HFFc6 (cell line): ENCODE measurements at places on chromosomes 7 and 10. TPM values are rescaled to one million over a fixed set of nuclear protein-coding genes. Genes with fewer than 3 reads are reported as not detected.

- DNase-seq: peak; percentile 76
Observed at GRCh38 chr7:8217200-8218068, 44.5 kb downstream of the ICA1 start.

DNA sequence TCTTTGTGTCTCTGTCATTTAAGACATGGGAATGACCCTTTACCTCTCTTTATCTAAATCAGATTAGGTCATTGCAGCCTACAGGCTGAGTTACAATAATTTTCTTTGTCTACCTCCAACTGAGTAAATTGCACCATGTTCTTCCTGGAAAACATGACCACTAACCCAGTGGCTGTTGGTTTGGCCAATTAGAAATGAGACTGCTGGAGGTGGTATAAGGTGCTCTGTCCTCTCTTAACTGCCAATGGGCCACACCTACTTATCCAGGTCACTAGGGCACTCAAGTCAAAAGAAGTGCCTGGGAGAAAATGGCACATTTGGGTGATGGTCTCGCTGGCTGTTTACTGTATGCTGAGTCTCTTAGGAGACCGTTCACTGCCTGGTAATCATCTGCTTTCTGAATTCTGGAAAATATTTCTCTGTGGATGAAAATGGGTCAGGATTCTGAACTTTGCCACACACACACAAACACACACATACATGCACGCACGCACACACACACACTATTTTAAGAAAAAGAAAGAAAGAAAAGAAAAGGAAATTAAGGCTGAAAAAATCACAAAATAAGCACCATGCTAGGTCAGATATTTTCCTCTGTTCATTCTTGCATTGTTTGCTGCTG, 16.4 kb downstream of the STAMBPL1 start:
- DNase-seq: no peak

- no peak for DNase-seq
Observed at GRCh38 chr7:51613911-51614357, 297.3 kb upstream of the COBL start.

GRCh38 chr10:69438536-69439349, 12.5 kb upstream of the TSPAN15 start:
- peak; percentile 82 for DNase-seq

- peak; percentile 23 for DNase-seq
Observed at GRCh38 chr7:102082693-102083368, 203.8 kb upstream of the SH2B2 start.

DNA sequence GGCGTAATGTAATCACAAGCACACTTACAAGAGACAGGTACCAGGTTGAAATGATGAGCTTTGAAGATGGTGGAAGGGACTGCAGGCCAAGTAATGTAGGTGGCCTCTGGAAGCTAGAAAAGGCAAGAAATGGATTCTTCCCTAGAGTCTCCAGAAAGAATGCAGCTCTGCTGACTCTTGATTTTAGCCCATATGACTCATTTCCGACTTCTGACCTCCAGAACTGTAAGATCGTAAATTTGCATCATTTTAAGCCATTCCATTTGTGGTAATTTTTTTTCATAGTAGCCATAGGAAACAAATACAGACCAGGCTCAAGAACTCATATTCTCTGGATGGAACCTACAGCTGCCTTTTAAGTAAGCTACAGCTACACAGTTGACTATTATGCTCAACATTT, 315.5 kb downstream of the MAGI2 start:
- peak; percentile 79 for DNase-seq

- no peak for DNase-seq
Observed at GRCh38 chr10:30811276-30812017, 181.9 kb upstream of the LYZL2 start.

- no peak for DNase-seq
Observed at GRCh38 chr7:94509264-94509886, at the start of gene CASD1. TSS of gene CASD1 (plus strand) at chr7:94509809. CDS start at chr7:94510085, 276 bp downstream.

DNA sequence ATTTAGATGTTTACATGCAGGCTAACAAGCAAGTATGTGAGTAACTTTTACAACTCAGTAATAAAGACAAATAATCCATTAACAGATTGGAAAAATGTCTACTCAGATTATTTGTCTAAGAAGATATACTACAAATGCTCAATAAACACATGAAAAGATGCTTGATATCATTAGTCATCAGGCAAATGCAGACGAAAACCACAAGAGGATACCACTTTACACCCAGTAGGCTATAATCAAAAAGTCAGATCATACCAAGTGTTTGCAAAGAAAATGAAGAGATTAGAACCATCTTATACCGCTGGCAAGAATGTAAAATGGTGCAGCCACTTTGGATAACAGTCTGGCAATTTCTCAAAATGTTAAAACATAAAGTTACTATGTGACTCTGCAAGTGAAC, 84.1 kb downstream of the MALSU1 start:
- DNase-seq: peak; percentile 41

- no peak for DNase-seq
Observed at GRCh38 chr10:29669149-29669548, 34.4 kb upstream of the SVIL start.

DNA sequence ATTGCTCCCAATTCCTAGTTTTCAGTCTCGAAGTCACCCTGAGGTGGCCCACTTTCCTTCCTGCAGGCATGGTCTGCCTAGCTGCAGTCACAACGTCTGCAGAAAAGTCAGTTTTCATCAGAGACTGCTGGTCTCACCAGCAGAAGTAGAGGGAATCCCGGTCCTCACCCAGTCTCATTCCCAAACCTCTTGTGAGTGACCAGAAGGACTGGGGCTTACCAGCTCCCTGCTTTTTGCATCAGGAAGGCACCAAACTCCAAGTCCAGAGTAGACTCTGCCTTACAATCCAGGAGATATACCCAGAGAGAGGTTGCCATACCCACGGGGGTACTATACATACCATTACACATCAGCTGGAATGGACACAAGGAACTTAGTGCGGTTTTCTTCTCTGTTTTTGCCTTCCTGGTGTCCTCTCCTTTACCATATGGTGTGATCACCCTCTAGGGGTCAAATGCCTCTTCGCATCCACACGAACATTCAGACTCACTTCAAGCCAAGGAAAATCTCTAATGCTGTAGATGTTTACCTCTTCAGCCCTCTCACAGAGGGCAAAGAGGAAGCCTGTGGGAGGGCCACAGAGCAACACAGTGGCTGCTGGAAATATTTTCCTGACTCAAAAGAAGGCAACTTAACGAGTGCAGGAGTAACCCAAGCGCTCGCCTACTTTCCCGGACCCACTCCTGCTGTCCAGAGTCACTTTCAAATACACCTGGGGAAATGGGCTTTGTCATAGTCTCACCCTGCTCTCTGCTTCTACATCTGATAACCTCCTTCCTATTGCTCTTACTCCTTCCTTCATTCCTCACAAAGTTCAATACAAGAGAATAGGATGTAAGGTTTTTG, 220.9 kb downstream of the C7orf25 start:
- peak; percentile 41 for DNase-seq

- DNase-seq: no peak
Observed at GRCh38 chr7:47422611-47423010, 159.3 kb downstream of the TNS3 start.

- DNase-seq: no peak
Observed at GRCh38 chr10:45000138-45000751, 478 bp upstream of the ZNF22 start.

DNA sequence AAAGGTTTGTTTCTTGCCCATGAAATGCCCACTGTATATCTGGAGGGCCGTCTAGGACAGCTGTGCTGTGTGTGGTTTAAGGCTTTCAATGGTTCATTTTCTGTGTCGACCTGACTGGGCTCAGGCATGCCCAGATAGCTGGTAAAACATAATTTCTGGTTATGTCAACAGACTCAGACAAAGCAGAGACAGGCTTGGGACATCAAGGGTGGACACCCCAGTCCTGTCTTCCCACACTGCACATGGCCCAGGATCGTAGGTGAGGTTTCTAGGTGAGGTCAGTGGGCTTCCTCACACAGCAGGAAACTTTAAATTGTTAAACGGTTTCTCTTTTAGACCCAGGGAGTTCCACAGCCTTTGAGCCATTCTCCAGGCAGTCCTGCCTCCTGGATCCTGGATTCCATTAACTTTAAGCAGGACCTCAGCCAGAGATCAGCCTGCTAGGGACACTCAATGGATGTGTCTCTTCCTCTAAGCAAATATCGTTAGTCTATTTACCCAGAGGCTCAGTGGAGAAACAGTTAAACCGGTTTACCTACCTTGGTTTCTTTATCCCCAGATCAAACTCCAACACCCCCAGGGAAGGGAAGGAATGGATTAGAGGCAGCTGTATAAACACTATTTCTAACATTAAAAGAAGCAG, 66.4 kb downstream of the ST8SIA6 start:
- no peak for DNase-seq

DNA sequence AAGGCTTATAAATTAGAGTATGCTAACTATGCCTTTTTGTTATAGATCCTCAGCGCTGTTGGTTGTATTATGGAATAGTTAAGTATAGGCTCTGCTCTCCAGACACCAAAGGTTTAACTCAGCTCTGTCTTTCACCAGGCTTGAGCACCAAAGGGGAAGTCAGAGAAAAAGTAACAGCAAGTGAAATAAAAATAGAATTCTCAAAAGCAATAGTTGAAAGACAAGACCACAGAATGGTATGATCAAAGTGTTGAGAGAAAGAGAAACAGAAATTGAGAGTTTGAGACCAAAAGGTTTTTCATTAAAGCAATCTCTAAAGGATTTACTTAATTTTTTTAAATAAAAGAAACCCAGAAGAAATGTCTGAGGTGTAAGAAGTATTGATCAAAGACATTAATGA, 529.8 kb upstream of the C7orf33 start:
- DNase-seq: no peak

DNA sequence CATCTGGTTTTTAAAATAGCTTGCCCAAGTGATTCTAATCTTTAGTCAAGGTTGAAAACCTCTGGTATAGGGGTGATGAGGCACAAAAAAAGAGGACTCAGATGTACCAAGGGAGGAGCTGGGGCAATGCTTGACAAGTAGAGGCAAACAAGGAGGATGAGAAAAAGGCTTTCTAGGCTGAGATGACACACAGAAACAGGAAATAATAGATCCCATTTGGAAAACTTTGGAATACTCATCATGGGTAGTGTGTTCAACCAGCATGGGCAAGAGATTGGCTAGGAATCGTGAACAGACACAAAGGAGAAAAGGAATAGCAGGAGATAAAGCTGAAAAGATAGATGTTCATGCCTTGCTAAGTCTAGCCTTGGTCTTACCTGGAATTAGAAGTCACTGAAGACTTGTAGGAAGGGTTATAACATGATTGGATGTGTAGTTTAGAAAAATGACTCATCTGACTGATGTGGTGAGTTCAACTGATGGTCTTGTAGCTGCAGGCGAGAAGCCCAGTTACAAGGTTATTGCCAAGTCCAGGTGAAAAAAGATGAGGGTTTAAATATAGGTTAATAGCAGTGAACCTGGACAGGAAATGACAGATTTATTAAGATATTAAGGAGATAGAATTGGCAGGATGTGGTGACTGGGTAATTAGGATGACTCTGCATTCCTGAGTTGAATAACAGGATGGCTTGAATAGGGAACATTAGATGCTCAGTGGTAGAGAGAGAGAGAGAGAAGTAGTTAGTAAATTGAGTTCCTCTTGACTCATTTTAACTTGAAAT, 214.0 kb upstream of the LRGUK start:
- peak; percentile 75 for DNase-seq

- no peak for DNase-seq
Observed at GRCh38 chr7:157688533-157689268, 351.9 kb downstream of the DNAJB6 start.

DNA sequence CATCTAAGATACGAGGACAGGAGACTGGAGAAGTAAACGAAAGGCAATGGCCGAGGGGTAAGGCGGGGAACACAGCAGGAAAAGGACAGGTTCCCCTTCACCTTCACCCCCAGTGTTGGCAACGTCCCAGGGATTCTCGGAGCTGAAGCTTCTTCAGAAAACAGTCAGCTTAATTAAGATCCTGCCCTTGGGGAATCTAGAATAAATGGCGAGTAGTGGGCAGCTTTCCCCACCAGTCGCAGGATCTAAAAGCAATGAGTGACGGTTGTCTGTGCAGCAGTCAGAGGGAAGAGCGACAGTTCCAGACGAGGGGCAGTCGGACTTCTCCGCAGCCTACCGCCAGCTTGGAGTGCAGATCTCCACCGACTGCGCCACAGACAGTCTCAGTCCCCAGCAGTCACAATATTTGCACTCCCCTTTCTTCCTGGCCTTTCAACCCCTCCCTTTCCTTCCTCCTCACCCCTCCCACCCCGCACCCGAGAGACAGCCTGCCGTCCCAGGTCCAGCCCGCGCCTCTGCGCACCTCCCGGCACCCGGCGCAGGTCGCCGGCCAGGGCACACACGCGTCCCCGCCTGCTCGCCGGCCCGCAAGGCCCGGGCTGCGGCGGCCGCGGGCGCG, 10.9 kb upstream of the SP8 start:
- DNase-seq: no peak

- no peak for DNase-seq
Observed at GRCh38 chr7:25180946-25181345, 47.3 kb downstream of the NPVF start.

DNA sequence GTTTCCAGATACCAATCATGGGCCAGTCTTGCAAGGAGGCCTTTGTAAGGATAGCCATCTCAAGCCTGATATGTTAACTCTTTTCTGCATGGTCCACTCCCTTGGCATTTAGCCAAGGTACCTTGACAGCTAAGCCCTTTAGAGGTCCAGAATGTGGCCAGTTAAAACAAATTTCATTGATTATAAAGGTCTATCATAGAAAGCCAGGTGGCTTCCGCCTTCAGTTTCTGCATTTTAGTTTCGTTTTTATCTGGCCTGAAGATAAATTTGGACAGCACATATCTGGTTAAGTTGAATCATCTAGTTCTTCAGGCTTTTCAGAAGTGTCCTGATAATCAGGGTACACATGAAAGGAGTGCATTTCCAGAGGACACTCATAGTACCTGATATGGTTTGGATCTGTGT, 30.7 kb downstream of the ANKIB1 start:
- DNase-seq: no peak

GRCh38 chr10:32015386-32015785, 40.8 kb downstream of the KIF5B start:
- DNase-seq: no peak

LMOD2 gene
- not detected in 3 replicates for total RNA-seq

ADAM22 gene
- 0.63 TPM in 1 of 2 replicates, not detected in the other for total RNA-seq

HOXA7 gene
- total RNA-seq: 6.2 to 9.3 TPM (median 7.8 TPM) in 3 replicates

FAM25G gene
- not detected in 3 replicates for total RNA-seq

GPR26 gene
- total RNA-seq: not detected in 2 replicates

AASS gene
- total RNA-seq: 8.0 to 9.0 TPM (median 8.6 TPM) in 3 replicates

ABCB1 gene
- total RNA-seq: 5.4 to 9.3 TPM (median 7.4 TPM) in 3 replicates

SVOPL gene
- total RNA-seq: not detected in 2 replicates

HKDC1 gene
- 0.29 to 0.43 TPM (median 0.40 TPM) in 3 replicates for total RNA-seq

LIPF gene
- not detected in 3 replicates for total RNA-seq

FGL2 gene
- total RNA-seq: not detected in 3 replicates

COX15 gene
- 36.7 and 37.9 TPM in 2 replicates for total RNA-seq

TDRD1 gene
- not detected in 3 replicates for total RNA-seq

CAV2 gene
- 157 and 208 TPM in 2 replicates for total RNA-seq

TRIM50 gene
- total RNA-seq: not detected in 3 replicates
